ENCODE measurements at places on chromosomes 2 and 18.

- DNase-seq = no peak
Measured at GRCh38 chr2:176491172-176491904, 222.1 kb downstream of the MTX2 start.

- no peak for DNase-seq
Measured at GRCh38 chr2:169746240-169746639, 12.6 kb downstream of the KLHL23 start.

- no peak for DNase-seq
Measured at GRCh38 chr2:110977403-110977802, 143.3 kb upstream of the BCL2L11 start.

GRCh38 chr2:11907190-11907589 lies 160.8 kb downstream of the LPIN1 start:
- DNase-seq = no peak

- DNase-seq = peak; percentile 38
Measured at GRCh38 chr2:11743846-11744553, 2.4 kb upstream of the LPIN1 start.

- DNase-seq = no peak
Measured at GRCh38 chr2:85342156-85342555, 12.2 kb downstream of the RETSAT start.

- no peak for DNase-seq
Measured at GRCh38 chr2:175353275-175353674, 171.8 kb upstream of the ATP5MC3 start.

GRCh38 chr2:191038241-191038725 lies 24.3 kb upstream of the STAT1 start:
- no peak for DNase-seq

DNA sequence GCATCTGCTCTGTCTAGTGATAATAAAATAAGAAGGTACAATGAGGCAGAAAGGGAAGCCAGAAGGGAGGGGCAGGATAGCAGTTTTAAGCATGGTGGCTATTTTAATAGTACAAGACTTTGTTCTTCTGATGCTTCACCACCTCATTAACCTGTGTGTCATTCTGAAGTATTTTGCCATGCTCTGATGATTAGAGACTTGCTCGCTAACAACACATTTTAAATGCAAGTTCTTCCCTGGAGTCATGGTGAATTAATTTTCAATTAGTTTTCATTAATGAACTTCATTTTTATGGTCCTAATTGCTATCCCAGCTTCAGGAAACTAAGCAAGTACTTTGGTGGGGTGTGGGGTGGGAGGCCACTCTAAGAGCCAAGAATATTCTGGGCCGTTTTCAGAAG lies 25.7 kb upstream of the LNPK start:
- DNase-seq = no peak

DNA sequence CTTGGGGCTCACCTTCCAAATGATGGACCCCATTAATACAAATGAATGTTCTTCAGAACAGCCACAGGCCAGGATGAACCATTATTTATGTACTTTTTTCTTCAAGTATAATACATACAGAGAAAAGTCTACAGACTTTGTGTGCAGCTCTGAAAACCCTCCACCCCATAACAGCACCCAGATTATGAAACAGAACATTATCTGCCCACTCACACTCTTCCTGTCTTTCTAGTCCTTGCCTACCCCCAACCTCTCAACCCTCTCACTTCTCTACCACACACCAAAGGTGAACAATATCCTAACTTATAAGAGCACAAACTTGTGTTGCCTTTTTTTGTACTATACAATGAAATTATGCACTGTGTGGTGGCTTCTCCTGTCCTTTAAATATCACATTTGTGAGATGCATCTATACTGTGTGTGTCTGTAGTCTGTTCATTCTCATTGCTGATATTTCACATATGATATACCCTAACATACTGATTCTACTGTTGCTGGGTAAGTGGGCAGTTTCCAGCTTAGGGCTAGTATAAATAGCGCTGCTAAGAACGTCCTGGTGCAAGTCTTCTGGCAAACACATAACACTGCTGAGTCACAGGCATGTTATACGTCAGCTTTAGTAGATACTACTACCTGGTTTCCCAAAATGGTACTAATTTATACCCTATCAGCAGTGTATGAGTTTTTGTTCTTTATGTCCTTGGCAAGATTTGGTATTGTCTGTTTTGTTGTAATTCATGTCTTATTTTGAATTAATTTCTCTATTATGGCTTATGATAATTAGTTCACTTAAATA lies 1.0 kb upstream of the NPHP1 start:
- DNase-seq = no peak

DNA sequence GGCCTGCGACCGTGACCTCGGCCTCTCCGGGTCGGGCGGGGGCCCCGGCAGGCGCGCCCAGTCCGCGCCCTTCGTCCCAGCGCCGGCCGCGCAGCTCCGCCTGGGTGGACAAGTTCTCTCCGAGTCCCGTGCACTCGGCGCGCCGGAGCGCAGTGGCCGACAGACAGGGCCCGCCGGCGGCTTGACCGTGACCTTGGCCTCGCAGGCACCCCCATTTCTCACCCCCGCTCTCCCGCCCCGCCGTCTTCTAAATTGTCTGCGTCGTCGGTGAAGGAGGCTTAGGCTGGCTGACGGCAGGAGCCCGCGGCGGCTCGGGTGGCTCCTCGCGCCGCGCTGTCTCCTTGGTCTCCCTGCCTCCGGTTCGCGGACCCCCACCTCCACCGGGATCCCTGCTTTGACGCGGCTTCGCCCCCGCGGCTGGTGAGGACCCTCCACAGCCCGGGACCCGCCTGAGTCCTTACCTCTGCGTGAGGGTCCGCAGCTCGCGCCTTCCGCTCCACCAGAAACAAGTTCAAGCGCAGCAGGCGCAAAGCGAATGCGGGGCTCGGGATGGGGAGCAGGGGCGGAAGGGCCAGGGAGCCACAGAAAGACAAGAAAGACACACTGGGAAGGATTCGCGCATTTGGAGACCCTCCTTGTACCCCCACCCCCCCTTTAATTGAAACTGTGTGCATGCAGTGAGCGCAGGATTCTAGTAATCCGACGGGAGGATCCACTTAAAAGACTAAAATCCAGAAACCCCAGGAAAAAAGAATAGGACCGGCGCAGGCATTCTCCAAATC lies 4.0 kb downstream of the PTGR3 start:
- DNase-seq = peak; percentile 38

GRCh38 chr2:136129601-136130000 lies 11.7 kb upstream of the CXCR4 start:
- no peak for DNase-seq

DNA sequence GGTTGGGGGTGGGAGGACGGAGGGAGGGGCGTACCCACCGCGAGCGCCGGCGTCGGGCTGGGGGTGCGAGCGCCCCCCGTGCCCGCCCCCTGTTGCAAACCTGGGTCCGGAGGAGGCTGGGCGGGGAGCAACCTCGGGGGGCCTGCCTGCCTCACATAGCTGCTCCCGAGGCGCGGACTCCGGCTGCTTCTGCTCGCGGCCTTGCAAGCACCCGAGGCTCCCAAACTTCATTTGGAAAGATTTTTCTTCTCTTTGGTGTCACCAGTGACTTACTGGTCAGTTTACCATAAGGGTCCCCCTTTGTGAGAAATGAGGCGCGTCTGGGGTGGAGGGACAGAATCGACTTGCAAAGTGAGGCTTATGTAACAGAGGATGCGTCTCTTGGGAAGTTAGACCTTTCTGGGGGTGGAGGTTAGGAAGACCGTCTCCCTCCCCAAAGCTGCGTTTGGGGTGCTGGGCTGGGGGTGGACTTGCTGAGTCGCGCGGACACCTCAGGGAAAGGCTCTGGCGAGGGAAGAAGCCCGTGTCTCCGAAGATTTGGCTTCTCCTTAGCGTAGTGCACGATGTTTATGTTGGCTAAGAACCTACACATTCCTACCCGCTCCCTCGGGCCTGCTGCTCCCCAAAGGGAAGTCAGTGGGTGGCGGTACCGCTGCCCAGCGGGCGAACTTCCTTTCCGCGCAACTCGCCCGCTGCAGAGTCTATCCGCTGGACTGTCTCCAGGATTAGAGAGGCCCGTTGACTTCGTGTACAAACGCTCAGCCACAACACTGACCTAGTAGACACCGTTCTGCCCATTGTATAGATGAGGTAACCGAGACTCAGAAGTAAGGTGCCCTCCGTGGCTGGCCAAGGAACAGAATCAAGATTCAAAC lies 559 bp downstream of the TMEM37 start:
- DNase-seq = no peak

DNA sequence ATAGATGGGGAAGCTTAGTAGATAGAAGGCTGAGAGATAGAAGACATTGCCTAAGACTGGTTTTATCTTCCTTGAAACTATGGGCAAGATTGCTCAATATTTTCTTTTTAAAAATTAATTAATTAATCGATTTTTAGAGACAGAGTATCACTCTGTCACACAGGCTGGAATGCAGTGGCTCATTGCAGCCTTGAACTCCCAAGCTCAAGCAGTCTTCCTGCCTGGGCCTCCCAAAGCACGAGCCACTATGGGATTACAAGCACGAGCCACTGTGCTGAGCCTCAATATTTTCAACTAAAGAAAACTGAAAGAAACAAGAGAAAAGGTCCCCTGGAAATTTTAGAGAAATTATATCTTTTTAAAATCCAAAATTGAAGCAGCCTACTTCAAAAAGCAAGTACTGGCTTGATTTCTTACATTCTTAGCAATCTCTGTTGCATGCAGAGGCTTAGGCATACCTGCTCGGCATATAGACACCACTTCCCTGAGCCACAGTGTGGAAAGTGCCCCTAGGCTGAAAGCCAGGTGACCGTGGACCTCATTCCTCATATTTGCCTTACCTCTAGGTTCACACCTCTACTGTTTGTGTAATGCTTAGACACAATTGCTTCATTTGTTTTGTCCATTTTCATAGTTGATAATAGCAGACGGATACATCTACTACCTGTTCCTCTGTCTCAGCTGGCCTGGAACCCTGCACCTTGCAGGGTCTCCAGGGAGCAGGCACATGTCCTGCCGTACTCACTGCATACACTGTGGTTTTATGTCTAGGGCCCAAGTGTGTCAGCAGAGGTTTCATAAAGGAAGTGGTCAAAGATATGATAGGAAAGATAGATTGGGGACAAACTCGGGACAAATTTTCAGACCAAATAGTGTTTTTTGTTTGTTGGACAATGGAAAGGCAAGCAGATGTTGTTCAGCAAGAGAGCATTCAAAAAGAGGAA lies 166.5 kb upstream of the ALPP start:
- DNase-seq = no peak

GRCh38 chr2:73356097-73356496 lies 29.5 kb upstream of the ALMS1 start:
- no peak for DNase-seq

DNA sequence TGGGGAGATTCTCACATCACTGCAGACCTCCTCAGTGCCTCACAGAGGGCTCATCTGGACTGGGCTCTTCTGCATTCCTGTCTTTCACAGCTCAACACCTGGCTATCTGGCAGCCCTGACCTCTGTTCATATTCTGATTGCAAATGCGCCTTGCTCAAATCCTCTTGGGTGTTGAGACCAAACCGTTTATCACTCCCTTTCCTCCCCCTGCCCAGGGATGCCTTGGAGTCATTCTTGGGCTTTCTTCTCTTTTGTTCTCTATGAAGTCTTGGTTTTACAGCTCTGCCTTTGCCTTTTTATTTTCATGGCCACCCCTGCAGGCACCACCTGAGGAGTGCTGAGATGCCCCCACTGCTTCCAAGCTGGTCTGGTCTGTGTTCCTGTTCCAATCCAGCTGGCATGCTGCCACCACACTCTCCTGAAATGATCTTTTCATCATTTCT lies 26.3 kb downstream of the TUBB6 start:
- DNase-seq = no peak

GRCh38 chr2:200746301-200746700 lies 65.4 kb upstream of the BZW1 start:
- no peak for DNase-seq

DNA sequence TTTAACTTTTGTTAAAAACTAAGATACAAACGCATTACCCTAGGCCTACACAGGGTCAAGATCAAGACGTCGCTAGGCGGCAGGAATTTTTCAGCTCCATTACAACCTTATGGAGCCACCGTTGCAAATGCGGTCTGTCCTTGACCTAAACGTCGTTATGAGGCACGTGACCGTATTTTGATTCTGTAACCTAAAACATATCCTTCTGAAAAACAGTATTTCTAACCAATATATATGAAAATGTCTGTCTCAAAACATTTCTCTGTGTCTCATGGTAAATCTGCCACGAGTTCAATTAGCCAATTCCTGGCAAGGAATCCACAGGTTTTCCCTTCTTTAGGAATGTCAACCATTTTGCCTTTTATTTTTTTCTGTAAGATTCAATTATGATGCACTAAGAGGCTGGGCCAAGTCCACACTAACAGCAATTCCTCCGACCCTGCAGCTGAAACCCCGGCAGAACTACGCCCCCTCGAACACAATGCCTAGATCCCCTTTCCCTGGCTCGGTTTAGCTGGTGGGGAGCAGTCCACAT lies 1.7 kb downstream of the RTN4 start:
- peak; percentile 13 for DNase-seq

GRCh38 chr2:226514895-226515294 lies 284.7 kb downstream of the IRS1 start:
- no peak for DNase-seq

DNA sequence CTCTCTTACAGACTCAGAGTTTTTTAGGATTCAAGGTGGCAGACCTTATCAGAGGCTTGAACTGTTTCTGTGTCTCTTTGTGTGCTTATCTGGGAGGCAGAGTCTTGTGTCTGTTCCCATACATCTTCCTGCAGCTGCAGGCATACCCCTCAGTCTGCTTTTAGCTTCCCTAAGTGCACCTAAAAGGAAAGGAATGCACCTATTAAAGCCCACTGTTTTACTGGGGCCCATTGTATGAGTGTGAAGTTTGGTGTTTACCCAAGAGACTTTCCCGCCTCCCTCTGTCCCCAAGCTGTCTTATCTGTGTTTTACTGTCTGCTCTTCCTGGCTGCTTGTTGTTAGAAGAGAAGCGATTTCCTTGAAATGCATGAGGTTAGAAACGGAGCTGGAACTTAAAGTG lies 1757.3 kb upstream of the PIK3C3 start:
- no peak for DNase-seq

DNA sequence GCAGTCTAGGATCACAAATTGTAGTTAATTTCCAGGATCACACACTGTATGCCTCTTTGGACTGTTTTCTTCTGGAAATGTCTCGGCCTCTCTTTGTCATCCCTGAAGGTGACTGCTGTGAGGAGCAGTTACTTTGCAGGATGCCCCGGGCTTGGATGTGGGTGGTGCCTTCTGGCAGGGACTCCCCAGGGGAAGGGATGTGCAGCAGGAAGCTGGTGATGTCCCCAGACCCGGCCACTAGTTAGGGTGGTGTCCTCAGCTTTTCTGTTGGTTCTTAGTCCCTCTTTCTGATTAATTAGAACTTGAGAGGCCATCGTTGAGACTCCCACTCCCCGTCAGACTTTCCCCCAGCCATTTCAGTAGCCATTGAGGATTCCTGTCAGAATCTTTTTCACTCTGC lies 286.6 kb upstream of the HDAC4 start:
- no peak for DNase-seq

Measured in spinal cord (tissue), 10 donors.